ENCODE measurements at places on chromosomes 5 and 9.

DNA sequence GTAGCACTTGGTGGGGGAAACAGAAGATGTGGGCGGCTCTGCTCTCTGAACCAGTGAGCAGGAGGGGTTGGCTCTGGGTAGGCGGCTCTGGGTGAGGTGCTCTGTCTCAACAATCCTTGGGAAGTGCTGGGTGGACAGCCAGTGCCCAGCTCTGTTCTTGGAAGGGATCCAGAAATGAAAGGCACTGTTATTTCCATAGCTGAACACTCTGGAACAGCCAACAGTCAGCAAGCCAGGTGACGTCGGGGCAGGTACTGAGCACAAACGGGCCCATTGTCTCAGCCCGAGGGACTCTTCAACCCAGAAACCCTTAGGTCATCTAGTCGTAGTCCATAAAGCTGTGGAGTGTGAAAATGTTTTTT is 36.3 kb downstream of the OLFM1 start:
- DNase-seq: no peak

DNA sequence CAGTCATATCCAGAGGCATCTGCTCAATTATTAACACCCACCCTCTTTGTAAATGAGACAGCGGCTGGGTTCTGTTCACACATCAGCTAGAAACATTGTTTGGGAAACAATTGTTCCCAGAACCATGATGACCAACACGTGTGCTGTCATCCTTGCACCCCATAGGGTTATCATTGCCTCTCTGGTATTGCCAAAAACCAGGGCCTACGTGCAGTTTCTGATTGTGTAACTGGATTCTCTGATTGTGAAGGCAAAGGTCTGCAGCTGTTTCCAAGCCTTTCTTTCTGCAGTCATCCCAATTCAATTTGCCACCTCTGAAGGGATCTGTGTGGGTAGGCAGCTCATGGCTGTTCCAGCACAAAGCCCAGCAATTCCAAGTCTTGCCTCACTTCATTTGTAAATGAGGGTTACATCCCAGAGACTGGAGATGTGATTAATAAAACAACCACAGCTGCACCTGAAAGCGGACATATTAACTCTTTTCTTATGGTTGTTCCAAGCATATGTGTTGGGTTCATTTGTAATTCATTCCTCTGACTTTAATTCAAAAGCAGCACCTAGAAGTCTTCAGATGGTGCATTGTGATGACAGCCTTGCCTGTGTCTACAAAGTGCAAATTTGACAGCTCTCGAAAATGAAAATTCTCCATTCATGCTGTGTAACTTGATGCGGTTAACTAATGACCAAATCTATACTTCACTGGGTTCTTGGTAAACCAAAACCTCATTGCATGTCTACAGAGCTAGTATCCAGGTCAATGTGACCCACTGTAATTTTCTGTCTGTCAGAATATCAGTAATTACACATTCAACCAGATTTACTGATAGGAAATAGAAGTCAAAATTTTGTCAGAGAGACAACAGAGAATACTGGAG is 66.6 kb downstream of the YIPF5 start:
- no peak for DNase-seq

- DNase-seq: no peak
Observed at GRCh38 chr5:82835488-82835887, 241.7 kb downstream of the TMEM167A start.

- no peak for DNase-seq
Observed at GRCh38 chr5:126492939-126493338, 69.7 kb downstream of the GRAMD2B start.

DNA sequence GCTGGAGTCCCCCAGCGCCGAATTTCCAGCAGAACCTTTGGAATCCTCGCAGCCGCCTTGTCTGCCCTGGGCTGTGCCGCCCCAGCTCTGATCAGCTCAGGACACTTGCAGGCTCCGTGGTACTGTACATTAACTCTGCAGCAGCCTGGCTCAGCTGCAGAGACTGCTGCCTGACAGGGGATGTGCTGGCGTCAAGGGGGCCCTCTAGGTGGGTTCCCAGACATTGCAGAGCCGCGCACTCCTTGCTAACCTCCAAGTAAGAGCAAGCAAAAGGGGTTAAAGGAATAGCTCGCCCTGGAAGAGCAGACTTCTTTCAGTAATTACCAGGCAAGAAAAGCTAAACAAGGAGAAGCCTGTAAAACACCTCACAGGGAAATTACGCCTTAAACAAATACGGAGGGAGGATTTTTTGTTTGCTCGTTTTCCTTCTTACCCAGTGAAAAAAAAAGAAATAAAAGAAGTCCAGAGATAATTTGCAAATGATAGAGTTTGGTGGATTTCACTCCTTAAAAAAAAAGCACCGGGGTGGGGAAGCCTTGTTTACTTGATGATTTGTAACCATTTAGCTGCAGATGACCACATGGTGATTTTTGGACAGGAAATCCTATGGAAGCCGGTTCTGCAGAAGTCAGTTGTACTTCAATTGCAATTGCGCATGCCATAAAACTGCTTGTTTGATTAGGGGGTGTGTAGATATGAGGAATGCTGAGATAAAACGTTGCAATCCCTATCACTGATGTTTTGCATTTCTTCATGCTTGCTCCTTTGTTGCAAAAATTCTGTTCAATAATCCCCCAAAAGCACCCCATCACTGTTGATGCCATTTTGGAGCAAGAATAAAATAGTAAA is 305.8 kb downstream of the PDE4D start:
- DNase-seq: no peak

DNA sequence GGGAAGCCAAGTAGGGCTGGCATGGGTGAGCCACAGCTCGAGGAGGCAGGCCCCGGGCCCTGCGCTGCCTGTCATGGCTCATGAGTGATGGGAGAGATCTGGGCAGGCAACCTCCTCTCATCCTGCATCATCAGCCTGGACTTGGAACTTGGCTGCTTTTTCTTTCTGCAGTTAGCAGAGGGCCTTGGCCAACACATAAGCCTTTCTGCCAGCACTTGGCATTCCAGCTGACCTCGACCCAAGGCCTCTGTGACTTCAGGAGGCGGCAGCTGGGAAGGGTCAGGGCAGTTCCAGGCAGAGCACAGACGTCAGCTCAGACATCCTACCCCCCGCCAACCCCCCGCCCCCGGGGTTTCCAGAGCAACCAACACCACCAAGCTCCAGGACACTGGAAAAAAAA is 7.6 kb downstream of the S1PR3 start:
- DNase-seq: no peak

DNA sequence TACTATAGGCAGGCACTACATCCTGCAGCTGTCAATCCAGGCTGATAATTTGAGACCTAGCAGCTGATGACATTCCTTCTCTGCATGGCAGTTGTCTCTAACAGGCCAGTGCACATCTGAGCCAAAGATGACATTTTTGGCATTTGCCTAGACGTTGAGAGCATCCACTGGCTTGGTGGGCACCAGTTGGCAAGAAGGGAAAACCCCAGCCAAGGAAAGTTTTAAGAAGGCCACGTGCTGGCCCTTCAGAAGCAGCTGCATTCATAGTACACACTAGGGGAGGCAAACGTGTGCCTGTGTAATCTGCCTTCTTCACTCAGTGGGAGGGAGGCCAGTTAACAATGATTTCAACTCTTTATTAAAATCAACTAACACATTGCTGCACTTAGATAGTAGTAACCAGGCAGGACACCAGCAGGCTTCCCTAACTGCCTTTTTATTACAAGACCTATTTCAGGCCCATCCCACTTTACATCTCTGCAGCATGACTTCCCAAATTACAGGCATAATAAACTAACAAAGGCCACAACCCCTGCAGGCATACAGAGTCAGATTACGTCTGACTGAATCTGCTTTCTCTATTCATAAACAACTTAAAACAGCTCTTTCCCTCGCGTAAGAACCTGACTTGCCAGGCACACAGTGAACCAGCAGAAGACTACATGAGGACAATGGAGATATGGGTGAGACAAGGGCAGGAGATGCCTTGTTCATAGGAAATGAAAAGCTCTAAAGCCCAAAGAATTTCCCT is 576.3 kb downstream of the PDE4D start:
- DNase-seq: no peak

DNA sequence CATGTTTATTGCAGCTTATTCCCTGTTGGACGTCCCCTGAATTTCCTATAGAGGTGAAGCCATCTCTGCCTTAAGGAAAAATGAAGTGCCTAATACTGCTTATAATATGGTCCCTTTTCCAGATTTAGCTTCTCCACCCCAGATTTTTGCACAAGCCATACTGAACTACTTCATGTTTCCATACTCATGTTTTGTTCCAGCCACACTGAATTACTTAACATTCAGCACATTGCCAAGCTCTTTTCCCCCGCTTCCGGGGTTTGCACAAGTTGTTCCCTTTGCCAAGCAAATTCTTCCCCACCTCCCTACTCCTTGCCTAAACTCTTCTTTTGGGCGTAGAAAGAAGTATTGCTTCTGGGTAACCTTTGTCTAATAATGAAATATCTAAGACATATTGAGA is 1.7 kb upstream of the CNTRL start:
- no peak for DNase-seq

GRCh38 chr5:159642379-159642778 is 273.9 kb upstream of the ADRA1B start:
- DNase-seq: no peak

GRCh38 chr9:76609285-76610010 is 150.5 kb downstream of the GCNT1 start:
- DNase-seq: no peak

DNA sequence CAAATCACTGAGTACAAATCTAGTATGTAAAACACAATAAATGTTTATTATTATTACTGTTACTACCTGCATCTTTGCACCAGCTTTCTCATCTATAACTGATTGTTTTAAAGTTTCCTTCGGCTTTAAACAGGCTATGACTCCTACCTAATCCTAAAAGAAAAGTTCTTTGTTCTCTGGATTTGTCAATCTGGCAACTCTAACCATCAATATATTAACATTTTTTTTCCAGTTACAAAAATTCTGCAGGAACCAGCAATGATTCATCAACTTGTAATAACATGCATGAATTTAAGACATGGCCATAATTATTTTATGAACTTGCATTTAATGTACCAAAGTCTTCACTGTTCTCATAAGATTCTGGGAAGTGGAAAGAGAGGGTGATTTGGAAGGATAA is 228.5 kb downstream of the PIK3R1 start:
- DNase-seq: no peak

DNA sequence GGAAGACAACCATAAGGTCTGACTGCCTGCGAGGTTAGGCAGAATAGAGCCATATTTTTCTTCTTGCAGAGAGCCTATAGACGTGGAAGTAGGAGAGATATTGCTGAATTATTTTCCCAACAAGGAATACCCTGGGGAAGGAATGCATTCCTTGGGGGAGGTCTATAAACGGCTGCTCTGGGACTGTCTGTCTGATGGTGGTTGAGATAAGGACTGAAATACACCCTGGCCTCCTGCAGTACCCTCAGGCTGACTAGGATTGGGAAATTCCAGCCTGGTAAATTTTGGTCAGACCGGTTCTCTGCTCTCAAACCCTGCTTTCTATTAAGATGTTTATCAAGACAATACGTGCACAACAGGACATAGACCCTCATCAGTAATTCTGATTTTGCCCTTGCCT is 617.5 kb upstream of the GRIN3A start:
- DNase-seq: no peak

DNA sequence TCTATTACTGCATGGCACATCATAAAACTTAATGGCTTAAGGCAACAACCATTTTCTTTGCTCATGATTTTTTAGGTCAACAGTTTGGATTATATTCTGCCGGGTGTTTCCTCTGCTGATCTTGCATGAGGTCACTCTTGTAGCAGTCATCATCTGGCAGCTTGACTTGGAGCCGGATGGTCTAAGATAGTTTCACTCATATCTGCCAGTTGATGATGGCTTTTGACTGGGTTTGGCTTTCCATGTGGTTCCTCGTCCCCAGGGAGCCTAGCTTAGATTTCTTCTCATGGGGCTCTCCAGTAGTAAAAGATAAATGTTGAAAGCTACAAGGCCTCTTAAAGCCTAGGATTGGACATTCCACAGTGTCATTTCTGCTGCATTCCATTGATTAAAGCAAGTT is 27.4 kb downstream of the LNPEP start:
- no peak for DNase-seq

- no peak for DNase-seq
Observed at GRCh38 chr9:117678871-117679270, 25.3 kb upstream of the TLR4 start.

- DNase-seq: no peak
Observed at GRCh38 chr5:150026682-150027172, 26.2 kb downstream of the HMGXB3 start.

GRCh38 chr9:16626577-16627130 is 243.8 kb downstream of the BNC2 start:
- DNase-seq: no peak

DNA sequence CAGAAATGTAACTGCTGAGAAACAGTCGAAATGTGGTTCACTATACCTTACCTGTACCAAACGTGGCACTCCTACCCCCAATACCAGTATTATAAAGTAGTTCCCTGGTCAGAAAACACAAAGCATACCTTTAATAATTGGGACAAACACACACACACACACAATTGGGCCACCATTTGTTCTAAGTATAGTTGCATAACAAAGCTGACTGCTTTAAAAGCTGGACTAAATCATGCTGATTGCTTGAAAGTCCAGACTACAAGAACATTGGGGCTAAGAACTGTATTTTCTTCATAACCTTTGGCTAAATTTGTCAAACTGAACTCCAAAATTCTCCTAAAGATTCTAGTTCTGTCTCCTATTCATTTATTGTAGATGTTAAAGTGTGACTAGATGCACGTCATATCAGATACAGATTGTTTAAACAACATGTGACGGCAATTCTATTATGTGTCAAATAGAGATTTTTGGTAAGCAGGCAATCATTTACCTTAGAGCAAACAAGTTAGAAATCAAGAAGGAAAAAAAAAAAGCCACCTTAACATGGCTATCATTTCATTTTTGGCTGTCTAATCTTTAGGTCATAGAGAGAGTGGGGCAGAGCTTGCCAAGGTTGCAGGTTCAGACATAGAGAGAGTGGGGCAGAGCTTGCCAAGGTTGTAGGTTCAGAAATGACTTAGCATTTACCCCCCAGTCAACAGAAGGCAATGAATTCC is 265.1 kb downstream of the ARL15 start:
- DNase-seq: no peak

- no peak for DNase-seq
Observed at GRCh38 chr5:10091701-10092100, 158.0 kb downstream of the ATPSCKMT start.

DNA sequence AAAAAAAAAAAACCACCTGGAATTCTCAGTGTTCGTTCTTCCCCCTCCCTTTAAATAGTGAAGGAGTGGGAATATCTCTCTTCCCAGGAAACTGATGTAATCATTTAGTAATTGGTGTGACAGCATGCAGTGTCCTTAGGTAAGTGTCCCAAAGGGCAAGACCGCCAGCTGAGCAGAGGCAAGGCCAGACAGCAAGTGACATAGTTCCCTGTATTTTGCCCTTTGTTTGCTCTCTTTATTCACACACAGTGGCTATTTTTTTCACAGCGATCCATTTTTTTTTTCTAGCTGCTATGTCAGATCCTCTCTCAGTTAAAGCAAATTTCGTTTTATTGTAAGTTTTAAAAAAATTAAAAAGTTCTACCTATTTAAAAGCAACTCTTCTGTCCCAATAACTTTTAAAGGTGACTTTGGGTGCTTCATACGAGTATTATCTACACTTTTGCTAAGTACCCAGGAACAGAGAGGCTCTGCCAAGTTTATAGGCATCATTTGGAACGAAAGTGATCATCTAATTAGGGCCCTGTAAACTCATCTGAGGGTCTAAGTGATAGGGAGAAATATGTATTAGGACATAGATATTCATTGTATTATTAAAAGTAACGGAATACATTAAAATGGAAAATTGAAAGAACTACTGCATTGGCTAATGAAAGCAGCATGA is 98.2 kb upstream of the ALDH1A1 start:
- DNase-seq: no peak

GRCh38 chr5:57476601-57477056 is 6.0 kb downstream of the ACTBL2 start:
- no peak for DNase-seq
